ENCODE measurements at places on chromosomes 12 and 14.
A peak's percentile ranks its signal among the peaks of the same experiment; 100 is the strongest.

DNA sequence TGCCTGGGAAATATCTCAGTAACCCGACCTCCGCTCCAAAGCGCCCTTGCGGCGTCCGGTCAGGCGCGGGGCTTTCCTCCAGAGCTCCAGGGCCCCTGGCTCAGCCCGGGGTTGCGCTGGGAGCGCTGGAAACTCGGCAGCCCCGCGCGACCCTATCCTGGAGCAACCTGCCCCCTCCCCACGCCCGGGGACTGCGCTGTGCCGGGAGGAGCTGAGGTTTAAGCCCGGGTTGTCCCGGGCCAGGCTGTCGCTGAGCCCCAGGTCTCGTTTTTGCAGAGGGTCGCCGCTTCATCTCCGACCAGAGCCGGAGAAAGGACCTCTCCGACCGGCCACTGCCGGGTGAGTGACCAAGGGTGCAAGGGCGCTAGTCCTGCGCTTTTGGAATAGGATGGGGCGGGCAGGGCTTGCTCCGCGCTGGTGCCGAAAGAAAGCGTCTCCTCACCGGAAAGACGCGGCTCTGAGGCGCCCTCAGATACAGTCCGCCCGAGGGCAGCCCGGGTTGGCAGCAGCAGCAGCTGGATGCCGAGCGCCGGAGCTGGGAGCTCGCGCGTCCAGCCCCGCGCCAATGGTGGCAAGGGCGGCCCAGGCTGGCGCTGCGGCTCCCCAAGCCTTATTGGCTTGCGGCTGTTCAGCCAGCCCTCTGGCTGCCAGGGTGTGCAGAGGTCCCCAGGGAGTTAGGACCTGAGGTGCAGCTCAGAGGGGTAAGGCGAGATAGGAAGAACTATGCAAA is 1.5 kb downstream of the SPX start:
- peak; percentile 79 for DNase-seq
- H3K4me1 ChIP-seq: peaks cover 6% of the 10 kb centered on the region
- H3K36me3 ChIP-seq: no peaks in the 10 kb centered on the region
- peak overlapping the region; percentile 18 for H3K27ac ChIP-seq
- peaks cover 9% of the 10 kb centered on the region for H3K27me3 ChIP-seq

DNA sequence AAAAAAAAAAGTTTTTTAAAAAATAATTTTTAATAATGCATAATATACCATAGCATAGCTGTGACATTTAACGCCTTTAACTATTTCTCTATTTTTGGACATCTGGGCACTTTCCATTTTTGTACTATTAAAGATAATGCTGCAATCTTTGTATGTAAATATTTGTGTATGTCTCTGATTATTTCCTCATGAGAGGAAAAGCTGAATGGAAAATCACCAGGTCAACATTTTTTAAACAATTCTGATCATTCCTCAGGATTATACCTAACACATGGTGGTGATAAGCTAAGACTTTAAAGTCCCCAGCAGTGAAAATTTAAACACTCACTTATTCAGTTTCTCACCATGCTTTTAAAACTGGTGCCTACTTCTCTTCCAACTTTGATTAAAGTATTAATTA is 31.3 kb upstream of the NR1H4 start:
- no peaks in the 10 kb centered on the region for H3K27me3 ChIP-seq
- H3K27ac ChIP-seq: no peak overlapping the region
- no peaks in the 10 kb centered on the region for H3K36me3 ChIP-seq
- no peaks in the 10 kb centered on the region for H3K4me1 ChIP-seq
- DNase-seq: no peak

- DNase-seq: no peak
- no peaks in the 10 kb centered on the region for H3K36me3 ChIP-seq
- no peaks in the 10 kb centered on the region for H3K4me1 ChIP-seq
- H3K27ac ChIP-seq: no peak overlapping the region
- no peak overlapping the region for H3K4me3 ChIP-seq
These were observed 80.4 kb upstream of the EEA1 start for GRCh38 chr12:93009533-93009932.

DNA sequence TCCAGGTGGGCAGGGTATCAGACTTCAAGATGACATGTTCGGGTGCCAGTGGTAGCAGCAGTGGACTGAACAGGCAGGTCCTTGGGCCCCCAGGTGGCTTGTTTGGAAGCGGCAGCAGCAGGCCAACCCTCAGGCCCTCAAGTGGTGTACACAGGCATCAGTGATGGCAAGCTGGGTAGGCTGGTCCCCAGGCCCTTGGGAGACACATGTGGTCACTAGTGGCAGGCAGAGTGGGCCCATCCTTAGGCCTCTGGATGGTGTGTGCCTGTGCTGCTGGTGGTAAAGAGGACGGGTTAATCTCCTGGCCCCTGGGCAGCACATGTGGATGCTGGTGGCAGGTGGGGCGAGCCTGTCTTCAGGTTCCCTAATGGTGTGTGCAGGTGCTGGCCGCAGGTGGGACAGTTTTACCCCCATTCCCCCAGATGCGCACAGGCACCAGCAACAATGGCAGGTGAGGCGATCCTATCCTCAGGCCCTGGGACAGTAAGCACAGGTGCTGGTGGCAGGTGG is 8.0 kb downstream of the OAS2 start:
- no peaks in the 10 kb centered on the region for H3K4me1 ChIP-seq
- H3K27me3 ChIP-seq: no peaks in the 10 kb centered on the region
- H3K4me3 ChIP-seq: no peak overlapping the region
- DNase-seq: no peak

DNA sequence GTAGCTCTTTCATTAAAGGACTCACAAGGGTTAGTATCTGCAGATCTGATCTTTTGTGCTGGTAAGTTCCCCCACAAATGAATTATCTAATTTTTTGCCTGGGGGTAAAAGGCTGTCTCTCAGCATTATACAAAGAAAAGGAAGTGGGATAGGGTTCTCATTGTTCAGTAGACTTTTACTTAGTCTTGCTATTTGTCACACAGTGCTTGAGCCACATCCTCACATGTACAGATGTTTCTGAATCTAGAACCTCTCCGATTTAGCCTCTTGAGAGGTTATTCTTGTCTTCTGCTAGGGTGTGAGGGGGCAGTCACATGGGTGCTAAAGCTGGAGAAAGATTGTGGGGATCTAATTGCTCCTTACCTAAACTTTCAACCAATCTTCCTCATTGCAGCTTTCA is 93.0 kb downstream of the SLC41A2 start:
- no peaks in the 10 kb centered on the region for H3K27me3 ChIP-seq
- DNase-seq: no peak
- H3K36me3 ChIP-seq: no peaks in the 10 kb centered on the region
- H3K4me1 ChIP-seq: no peaks in the 10 kb centered on the region
- no peak overlapping the region for H3K4me3 ChIP-seq

DNA sequence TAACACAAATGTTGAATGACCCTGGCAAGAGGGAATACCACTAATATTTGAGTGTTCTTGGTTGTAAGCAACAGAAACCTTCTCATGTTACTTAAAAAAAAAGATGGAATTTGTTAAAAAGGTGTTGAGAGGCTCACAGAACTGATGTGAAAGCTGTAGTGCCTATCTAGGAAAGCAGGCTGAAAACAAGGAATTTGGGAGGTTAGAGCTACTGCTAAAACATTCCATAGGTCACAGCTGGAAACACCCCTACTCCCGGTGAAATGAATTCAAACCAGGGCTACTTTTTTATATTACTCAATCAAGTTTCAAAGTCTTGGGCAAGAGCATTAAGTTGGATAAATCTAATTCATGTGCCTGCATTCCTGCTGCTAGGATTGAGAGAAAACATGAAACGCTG is 104.1 kb downstream of the SLC35F4 start:
- no peaks in the 10 kb centered on the region for H3K27me3 ChIP-seq
- no peak for DNase-seq
- H3K4me3 ChIP-seq: no peak overlapping the region

DNA sequence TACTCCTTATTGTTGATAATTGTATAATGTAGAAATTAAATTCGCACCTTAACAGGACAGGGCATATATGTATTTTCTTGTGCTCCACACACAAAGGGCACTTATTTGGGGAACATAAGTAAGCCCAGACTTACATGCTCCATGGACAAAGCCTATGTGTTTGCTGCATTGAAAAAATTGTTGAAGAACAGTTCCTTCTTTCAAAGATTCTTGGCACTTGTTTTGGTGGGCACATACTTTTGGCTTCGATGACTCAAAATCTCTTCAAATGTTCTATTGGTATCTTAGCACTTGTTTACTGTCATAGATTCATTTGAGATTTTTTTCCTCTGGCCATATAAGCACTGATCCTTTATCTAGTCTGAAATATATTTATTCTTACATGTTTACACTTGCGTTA is 1.4 kb upstream of the MAP4K5 start:
- peaks cover 9% of the 10 kb centered on the region for H3K4me1 ChIP-seq

DNA sequence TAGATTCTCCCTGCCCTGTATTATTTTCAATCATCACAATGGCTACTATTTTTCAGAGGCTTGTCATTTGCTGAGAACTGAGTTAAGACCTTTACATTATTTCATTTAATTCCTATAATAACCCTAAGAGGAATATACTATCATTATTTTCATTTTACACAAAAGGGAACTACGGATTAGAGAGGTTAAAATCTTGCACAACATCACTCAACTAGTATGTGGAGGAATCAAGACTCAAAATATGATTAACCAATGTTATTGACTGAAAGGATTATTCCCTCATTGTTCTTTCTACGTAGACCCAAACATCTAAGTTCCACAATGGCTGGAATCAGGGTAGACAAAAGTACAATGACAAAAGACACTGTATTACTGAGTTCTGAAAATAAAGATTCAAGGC is 45.0 kb downstream of the GPR65 start:
- H3K4me1 ChIP-seq: no peaks in the 10 kb centered on the region
- H3K27me3 ChIP-seq: no peaks in the 10 kb centered on the region
- H3K36me3 ChIP-seq: no peaks in the 10 kb centered on the region
- DNase-seq: no peak
- no peak overlapping the region for H3K4me3 ChIP-seq

DNA sequence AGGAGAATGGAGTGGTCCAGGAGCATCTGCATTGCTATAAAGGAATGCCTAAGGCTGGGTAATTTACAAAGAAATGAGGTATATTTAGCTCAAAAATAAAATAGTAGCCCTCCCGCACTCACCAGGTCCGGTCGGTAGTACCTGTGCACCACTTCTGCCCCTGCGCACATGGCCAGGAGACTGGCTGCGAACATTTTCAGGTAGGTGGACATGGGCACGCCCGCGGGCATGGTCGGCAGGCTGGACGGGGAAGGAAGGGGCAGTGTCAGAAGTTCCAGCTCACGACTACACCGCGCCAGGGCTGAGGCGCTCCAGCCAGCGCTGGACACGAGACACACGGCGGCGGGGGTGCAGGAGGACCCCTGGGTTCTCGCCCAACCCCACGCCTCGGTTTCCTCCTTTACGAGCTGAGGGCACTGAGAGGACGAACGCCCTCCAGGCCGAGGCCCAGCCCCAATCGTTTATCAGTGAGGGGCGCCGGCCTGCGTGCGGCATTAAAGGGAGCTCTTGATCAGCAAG is 9.1 kb upstream of the TDG start:
- peak overlapping the region; percentile 98 for H3K27ac ChIP-seq
- no peaks in the 10 kb centered on the region for H3K27me3 ChIP-seq
- peak overlapping the region; percentile 75 for H3K4me3 ChIP-seq
- peaks cover 17% of the 10 kb centered on the region for H3K4me1 ChIP-seq
- H3K36me3 ChIP-seq: peaks cover 4% of the 10 kb centered on the region

- H3K36me3 ChIP-seq: peaks cover 2% of the 10 kb centered on the region
- no peak overlapping the region for H3K27ac ChIP-seq
- no peaks in the 10 kb centered on the region for H3K27me3 ChIP-seq
- H3K4me1 ChIP-seq: no peaks in the 10 kb centered on the region
These were observed 102.8 kb upstream of the FGD4 start for GRCh38 chr12:32296567-32296966.

DNA sequence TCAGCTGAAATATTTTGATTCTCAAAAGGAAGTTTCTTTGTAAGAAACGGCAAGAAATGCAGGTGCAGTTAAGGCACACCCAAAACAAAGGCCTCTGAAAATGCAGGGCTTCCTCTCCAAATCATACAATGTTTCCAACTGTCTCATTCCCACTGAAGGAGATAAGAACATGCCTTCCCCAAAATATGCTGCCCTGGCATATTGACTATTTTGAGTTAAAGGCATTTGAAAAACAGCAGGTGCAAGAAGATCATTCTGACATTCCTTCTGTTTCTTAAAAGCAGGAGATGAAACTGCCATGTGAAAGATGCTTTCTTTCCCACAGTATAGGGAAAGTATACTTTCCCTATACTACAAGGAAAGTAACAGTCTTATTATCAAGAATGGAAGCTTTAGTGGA is 33.4 kb upstream of the VASH1 start:
- DNase-seq: no peak
- no peaks in the 10 kb centered on the region for H3K36me3 ChIP-seq
- H3K4me1 ChIP-seq: no peaks in the 10 kb centered on the region
- H3K27ac ChIP-seq: no peak overlapping the region
- H3K27me3 ChIP-seq: no peaks in the 10 kb centered on the region
- no peak overlapping the region for H3K4me3 ChIP-seq

DNA sequence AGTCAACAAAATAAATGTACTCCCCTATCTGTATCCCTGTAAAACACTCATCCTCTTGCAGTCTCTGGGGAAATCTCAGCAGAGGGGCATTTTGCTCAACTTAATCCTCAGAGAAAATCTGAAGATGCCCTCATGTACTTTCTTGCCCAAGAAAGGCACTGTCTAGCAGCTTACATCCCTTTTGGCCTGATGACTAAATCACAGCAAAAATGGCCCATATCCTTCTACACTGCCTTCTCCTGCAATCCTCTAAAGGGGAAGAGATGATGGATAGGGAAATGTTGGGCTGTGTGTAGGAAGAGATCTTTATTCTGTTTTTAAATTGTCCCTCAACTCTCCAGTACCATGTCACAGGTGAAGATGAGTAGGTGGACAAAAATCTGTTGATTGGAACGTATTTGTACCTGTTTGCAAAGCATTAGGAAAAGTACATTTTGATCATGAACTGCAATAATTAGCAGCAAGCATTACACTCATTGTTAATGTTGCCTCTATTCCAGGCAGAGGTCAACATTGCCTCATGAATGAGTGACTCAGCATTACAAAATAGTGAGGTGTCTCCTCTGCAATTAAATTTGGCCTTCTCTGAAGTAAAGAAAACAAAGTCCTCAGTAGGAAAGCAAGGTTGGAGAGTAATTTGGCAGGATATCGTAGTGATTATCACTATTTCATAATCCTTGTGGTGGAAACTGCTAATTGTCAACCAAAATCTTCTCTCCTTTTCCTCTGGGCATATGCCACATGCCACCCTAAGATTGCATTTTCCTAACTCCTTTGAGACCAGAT is 172.4 kb upstream of the CAND1 start:
- H3K4me3 ChIP-seq: no peak overlapping the region
- H3K4me1 ChIP-seq: no peaks in the 10 kb centered on the region
- H3K27ac ChIP-seq: no peak overlapping the region
- H3K36me3 ChIP-seq: no peaks in the 10 kb centered on the region
- H3K27me3 ChIP-seq: no peaks in the 10 kb centered on the region

GRCh38 chr12:90593596-90594295 is 361.2 kb downstream of the CCER1 start:
- H3K4me3 ChIP-seq: no peak overlapping the region
- H3K27ac ChIP-seq: no peak overlapping the region
- no peaks in the 10 kb centered on the region for H3K36me3 ChIP-seq
- no peak for DNase-seq

GRCh38 chr14:92652413-92653151 is 95.8 kb downstream of the LGMN start:
- DNase-seq: no peak
- H3K4me1 ChIP-seq: no peaks in the 10 kb centered on the region
- H3K4me3 ChIP-seq: no peak overlapping the region
- H3K27me3 ChIP-seq: no peaks in the 10 kb centered on the region
